Vagina (tissue), 2 donors: ENCODE measurements at places on chromosomes 4 and X.

DNA sequence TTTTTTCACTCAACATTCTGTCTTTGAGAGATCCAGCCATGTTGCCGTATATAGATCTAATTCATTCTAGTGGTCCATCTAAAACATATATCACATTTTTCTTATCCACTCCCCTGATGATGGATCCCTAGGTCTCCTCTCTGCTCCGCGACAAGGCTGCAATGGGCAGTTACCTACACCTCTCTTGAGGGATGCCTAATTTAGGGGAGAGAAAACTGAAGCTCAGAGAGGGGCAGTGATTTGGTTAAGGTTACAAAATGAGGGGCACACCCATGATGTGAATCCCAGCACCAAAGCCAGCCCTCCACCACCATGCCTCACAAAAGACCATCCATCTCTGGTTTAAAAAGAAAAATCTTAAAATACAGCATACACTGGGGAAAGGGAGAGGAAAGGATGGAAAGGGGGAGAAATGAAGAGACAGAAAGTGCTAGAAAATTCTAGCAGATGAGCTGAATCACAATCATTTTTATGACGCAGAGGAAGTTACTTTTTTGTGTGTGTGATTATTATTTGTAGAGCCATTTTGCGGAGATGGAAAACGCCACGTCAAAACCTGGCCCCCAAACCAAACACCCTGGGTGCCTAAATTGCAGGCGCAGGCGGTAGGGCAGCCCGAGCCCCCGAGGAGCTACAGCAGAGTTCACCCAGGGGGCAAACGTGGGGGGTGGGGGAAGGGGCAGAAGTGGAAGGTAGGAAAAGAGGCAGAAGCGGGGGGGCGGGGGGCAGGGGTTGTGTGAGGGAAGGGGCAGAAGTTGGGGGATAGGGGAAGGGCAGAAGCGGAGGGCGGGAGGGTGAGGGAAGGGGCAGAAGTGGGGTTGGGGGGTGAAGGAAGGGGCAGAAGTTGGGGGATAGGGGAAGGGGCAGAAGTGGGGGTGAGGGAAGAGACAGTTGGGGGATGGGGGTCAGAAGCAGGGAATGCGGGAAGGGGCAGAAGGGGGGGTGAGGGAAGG is 1.3 kb upstream of the TSPYL2 start:
- H3K4me3 ChIP-seq, result peak overlapping the region; percentile 31
- H3K27ac ChIP-seq, result peak overlapping the region; percentile 85
- no peaks in the 10 kb centered on the region for H3K27me3 ChIP-seq
- no peaks in the 10 kb centered on the region for H3K36me3 ChIP-seq

DNA sequence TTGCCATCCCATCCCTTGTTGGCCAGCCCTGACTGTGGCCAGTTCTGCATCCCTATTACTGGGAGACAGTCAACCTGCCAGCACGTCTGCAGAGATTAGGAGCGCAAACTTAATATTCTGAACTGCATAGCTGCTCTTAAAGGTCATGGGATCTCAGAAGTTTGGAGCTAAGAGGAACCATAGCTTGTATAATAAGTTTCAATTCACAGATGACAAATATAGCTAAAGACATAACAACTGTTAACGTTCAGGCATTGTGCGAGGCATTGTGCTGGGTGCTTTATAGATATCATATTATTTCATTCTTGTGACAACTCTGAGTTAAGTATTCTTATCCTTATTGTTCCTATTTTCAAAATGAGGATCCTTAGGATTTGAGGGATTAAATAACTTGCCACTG is 3.7 kb downstream of the SCARB2 start:
- H3K27me3 ChIP-seq, result no peaks in the 10 kb centered on the region
- peak overlapping the region; percentile 95 for H3K27ac ChIP-seq
- no peak for DNase-seq
- peaks cover 81% of the 10 kb centered on the region for H3K4me1 ChIP-seq
- H3K36me3 ChIP-seq, result no peaks in the 10 kb centered on the region
- no peak overlapping the region for H3K4me3 ChIP-seq

DNA sequence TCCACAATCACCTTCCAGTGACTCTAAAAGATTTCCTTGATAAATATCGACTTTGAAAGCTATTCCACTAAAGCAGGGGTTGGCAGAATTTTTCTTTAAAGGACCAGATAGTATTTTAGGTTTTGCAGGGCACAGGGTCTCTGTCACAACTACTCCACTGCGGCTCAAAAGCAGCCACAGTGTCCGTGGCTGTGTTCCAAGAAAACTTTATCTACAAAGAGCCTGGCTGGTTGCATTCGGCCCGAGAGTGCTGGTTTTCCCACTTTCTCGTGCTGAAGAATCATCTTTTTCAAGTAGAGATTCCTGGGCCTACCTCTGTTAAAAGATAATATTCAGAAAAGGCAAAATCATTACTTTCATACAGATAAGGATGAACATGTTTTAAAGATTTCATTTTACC is 55.6 kb downstream of the TSPAN7 start:
- no peak overlapping the region for H3K4me3 ChIP-seq
- no peaks in the 10 kb centered on the region for H3K27me3 ChIP-seq
- H3K4me1 ChIP-seq, result no peaks in the 10 kb centered on the region
- no peak for DNase-seq
- no peak overlapping the region for H3K27ac ChIP-seq

DNA sequence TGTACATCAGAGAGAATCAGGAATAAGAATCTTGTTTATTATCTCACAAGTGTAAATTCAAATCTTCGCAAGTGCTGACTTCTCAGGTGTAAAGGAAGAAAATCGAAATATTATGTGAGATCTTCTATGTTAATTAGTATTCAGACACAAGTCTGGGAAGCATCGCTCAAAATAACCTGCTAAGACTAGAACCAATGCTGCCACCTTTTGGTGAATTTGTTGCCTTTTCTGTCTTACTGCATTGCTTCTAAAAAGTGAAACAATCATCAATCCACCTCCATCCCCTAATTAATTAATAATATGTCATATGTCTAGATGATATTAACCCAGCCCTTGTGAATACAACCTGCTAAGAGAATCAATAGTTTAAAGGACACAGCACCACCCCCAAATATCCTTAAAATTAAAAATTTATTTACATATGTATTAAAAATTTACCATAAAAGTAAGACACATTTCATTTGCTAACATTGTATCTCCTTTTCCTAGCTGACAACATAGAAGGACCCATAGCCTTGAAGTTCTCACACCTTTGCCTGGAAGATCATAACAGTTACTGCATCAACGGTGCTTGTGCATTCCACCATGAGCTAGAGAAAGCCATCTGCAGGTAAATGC is 3.5 kb downstream of the EPGN start:
- no peak for DNase-seq
- H3K4me3 ChIP-seq, result no peak overlapping the region
- H3K27me3 ChIP-seq, result no peaks in the 10 kb centered on the region

DNA sequence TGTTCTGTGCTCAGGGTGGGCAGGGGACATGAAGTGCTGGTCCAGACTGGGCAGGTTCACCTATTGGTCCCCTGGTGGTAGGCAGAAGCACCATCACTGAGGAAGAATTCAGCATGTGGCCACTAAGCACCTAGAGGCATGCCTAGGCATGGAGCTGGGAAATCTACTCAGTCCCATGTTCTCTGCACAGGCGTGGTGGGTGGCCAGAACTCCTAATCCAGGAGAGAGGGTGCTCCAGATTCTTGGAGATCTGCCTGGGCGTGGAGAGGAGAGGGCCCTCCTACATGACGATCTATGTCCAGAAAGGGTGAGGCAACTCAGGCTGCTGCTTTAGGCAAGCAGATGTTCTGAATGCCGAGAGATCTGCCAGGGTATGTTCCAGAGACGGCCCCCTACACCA is 44.6 kb upstream of the MAGEC2 start:
- H3K4me3 ChIP-seq, result no peak overlapping the region
- H3K27me3 ChIP-seq, result no peaks in the 10 kb centered on the region
- H3K4me1 ChIP-seq, result no peaks in the 10 kb centered on the region
- no peaks in the 10 kb centered on the region for H3K36me3 ChIP-seq
- DNase-seq, result no peak
- H3K27ac ChIP-seq, result no peak overlapping the region

GRCh38 chr4:121827853-121828252 is 4.2 kb upstream of the CCNA2 start:
- H3K36me3 ChIP-seq, result peaks cover 23% of the 10 kb centered on the region
- H3K27me3 ChIP-seq, result no peaks in the 10 kb centered on the region
- H3K4me1 ChIP-seq, result peaks cover 8% of the 10 kb centered on the region
- H3K27ac ChIP-seq, result no peak overlapping the region

DNA sequence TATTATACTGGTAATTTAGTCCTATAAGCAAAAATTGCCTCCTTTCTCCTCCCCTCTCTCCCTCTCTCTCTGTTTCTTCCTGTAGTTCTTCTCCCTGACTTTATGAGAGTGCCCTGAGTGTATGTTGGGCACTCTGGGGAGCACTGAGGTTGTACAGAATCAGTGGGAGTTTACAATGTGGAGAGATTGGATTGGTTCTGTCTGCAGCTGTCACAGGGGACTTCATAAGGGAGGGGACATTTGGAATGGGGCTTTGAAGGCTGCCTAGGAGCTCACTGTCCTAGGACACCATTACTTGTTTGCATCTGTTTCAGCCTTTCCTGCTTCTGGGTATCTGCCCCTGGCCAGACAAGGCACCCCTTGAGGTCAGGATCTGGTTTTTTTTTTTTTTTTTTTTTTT is 22.9 kb downstream of the SH3TC1 start:
- H3K27ac ChIP-seq, result peak overlapping the region; percentile 64
- H3K36me3 ChIP-seq, result peaks cover 8% of the 10 kb centered on the region
- DNase-seq, result no peak
- H3K4me1 ChIP-seq, result peaks cover 13% of the 10 kb centered on the region
- H3K27me3 ChIP-seq, result no peaks in the 10 kb centered on the region

DNA sequence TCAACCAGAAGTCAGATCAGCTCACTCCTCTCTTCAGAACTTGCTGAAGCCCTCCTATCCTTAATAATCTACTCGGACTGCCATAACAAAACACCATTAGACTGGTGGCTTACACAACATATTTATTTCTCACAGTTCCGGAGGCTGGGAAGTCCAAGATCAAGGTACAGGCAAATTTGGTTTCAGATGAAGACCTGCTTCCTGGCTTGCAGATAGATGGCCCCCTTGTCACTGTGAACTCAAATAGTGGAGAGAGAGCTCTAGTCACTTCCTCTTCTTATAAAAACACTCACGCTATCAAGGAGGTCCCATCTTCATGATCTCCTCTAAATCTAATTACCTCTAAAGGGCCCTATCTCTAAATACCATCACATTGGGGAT is 125.1 kb downstream of the CAMK2D start:
- H3K27ac ChIP-seq, result no peak overlapping the region
- peaks cover 18% of the 10 kb centered on the region for H3K4me1 ChIP-seq
- no peak overlapping the region for H3K4me3 ChIP-seq
- no peaks in the 10 kb centered on the region for H3K36me3 ChIP-seq

DNA sequence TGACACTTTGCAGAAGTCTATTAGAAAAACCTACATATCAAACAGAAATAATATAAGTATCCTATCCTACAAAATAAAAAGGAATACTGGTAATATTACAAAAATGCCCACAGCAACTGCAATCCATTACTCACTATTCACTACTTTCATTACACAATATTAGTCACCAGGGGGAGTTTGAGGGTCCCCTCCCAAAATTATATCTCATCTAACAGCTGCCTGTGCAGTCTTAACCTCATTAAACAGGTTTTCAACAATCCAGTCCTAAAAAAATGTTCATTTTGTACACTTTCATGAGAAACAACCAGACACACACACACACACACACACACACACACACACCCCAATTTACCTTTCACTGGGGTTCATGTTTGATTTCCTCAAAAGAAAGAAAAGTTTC is 2.9 kb downstream of the CLOCK start:
- no peak overlapping the region for H3K4me3 ChIP-seq
- no peak overlapping the region for H3K27ac ChIP-seq
- no peaks in the 10 kb centered on the region for H3K27me3 ChIP-seq
- H3K36me3 ChIP-seq, result no peaks in the 10 kb centered on the region
- peaks cover 22% of the 10 kb centered on the region for H3K4me1 ChIP-seq
- no peak for DNase-seq

DNA sequence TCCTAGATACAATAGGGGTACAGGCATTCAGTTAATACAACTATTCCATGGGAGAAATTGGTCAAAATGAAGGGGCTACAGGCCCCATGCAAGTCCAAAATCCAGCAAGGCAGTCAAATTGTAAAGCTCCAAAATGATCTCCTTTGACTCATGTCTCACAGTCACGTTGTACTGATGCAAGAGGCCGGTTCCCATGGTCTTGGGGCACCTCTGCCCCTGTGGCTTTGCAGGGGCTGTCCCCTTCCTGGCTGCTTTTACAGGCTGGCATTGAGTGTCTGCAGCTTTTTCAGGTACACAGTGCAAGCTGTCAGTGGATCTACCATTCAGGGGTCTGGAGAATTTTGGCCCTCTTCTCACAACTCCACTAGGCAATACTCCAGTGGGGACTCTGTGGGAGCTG is 12.5 kb upstream of the ASIC5 start:
- H3K27ac ChIP-seq, result no peak overlapping the region
- no peak overlapping the region for H3K4me3 ChIP-seq
- no peaks in the 10 kb centered on the region for H3K4me1 ChIP-seq
- DNase-seq, result no peak

GRCh38 chr4:3308691-3309090 is 15.9 kb downstream of the RGS12 start:
- H3K36me3 ChIP-seq, result no peaks in the 10 kb centered on the region
- no peak overlapping the region for H3K4me3 ChIP-seq
- H3K27ac ChIP-seq, result no peak overlapping the region
- H3K27me3 ChIP-seq, result no peaks in the 10 kb centered on the region
- H3K4me1 ChIP-seq, result peaks cover 47% of the 10 kb centered on the region

- H3K36me3 ChIP-seq, result no peaks in the 10 kb centered on the region
- H3K27me3 ChIP-seq, result no peaks in the 10 kb centered on the region
- no peaks in the 10 kb centered on the region for H3K4me1 ChIP-seq
- H3K4me3 ChIP-seq, result no peak overlapping the region
- DNase-seq, result no peak
These were observed 101.4 kb upstream of the RAB40AL start for GRCh38 chrX:102835504-102836146.

DNA sequence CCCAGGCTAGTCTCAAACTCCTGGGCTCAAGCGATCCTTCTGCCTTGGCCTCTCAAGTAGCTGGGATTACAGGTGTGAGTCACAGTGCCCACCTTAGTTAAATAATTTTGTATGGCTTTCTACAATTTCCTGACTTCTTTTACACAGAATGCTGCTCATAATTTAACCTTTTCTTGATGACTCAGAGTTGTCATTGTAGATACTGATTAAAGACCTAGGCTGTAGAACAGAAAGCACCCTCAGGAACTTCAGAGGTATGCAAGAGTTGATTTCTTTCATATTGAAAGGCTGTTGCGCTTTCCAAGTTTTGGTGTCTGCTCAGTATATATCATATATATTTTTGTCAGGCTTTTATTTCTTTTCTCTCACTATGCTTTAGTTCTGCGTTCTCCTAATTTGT is 21.1 kb upstream of the GPR34 start:
- no peaks in the 10 kb centered on the region for H3K36me3 ChIP-seq
- no peak overlapping the region for H3K4me3 ChIP-seq
- peaks cover 11% of the 10 kb centered on the region for H3K4me1 ChIP-seq
- no peak for DNase-seq

GRCh38 chr4:180953572-180953971 is 1289.6 kb upstream of the TENM3 start:
- no peaks in the 10 kb centered on the region for H3K36me3 ChIP-seq
- H3K27ac ChIP-seq, result no peak overlapping the region
- H3K4me1 ChIP-seq, result no peaks in the 10 kb centered on the region
- no peak for DNase-seq
- H3K4me3 ChIP-seq, result no peak overlapping the region
